Activated CD4-positive, alpha-beta T cell treated with anti-CD3 and anti-CD28 coated beads, Interleukin-2, amount 50 U/mL, for 4 hours (primary cell): ENCODE measurements at places on chromosomes 12 and 14.

DNA sequence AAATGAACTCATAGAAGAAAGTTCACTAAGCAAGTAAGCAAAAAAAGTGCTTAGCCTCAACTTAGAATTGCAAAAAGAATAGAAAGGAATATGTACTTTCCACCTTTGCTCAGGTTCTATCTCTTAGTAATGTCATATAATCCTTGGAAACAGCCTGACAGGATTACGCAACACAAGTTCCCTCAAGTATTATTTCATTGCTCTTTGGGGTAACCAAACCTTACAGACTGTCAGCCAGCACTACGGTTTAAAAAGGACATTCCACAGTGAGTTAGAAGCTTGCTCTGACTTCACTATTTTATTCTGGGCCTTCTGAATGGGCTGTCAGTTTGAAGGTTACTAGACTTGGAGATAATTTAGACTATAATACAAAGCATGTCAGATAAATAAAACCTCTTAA is 264.0 kb downstream of the ATXN7L3B start:
- DNase-seq = no peak

GRCh38 chr14:41830714-41831406 is 224.2 kb downstream of the LRFN5 start:
- no peak for DNase-seq

- no peak for DNase-seq
Observed at GRCh38 chr14:94374749-94375260, 13.6 kb downstream of the SERPINA1 start.

DNA sequence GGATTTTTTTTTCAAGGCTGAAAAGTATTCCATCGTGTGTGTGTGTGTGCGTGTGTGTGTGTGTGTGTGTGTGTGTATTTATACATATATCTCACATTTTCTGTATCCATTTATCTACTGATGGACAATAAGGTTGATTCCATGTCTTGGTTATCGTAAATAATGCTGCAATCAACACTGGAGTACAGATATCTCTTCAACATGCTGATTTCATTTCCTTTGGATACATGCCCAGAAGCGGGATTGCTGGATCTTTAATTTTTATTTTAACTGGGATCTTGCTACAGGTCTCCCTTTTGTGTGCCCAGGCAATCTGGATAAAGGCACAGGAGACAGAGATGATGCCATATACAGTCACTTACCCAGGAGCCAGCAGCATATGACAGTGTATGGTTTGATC is 338.1 kb downstream of the SOX5 start:
- DNase-seq = no peak

- peak; percentile 20 for DNase-seq
Observed at GRCh38 chr14:76867516-76868453, 41.6 kb downstream of the LRRC74A start.

GRCh38 chr14:30267141-30267540 is 291.8 kb upstream of the G2E3 start:
- DNase-seq = no peak

- DNase-seq = no peak
Observed at GRCh38 chr12:122059203-122059960, 19.2 kb upstream of the MLXIP start.
